CD8-positive, alpha-beta memory T cell (primary cell): ENCODE measurements at places on chromosomes 11 and 22.
A peak's percentile ranks its signal among the peaks of the same experiment; 100 is the strongest.

- peaks cover 25% of the 10 kb centered on the region for H3K4me1 ChIP-seq
- DNase-seq: peak; percentile 86
- H3K27ac ChIP-seq: peak within 1 kb of the TSS; percentile 31
- no peaks in the 10 kb centered on the region for H3K27me3 ChIP-seq
- peak within 1 kb of the TSS; percentile 63 for H3K4me3 ChIP-seq
- H3K36me3 ChIP-seq: no peaks in the 10 kb centered on the region
These were observed at the start of gene GDPD5 for GRCh38 chr11:75525433-75526191. Gene GDPD5 (minus strand): TSS chr11:75525941. CDS start chr11:75477735, 48,206 bp downstream.

- DNase-seq: peak; percentile 41
- no peak overlapping the region for H3K4me3 ChIP-seq
- peaks cover 98% of the 10 kb centered on the region for H3K4me1 ChIP-seq
- peaks cover 25% of the 10 kb centered on the region for H3K36me3 ChIP-seq
These were observed 6.7 kb downstream of the CD5 start for GRCh38 chr11:61108847-61109585.

DNA sequence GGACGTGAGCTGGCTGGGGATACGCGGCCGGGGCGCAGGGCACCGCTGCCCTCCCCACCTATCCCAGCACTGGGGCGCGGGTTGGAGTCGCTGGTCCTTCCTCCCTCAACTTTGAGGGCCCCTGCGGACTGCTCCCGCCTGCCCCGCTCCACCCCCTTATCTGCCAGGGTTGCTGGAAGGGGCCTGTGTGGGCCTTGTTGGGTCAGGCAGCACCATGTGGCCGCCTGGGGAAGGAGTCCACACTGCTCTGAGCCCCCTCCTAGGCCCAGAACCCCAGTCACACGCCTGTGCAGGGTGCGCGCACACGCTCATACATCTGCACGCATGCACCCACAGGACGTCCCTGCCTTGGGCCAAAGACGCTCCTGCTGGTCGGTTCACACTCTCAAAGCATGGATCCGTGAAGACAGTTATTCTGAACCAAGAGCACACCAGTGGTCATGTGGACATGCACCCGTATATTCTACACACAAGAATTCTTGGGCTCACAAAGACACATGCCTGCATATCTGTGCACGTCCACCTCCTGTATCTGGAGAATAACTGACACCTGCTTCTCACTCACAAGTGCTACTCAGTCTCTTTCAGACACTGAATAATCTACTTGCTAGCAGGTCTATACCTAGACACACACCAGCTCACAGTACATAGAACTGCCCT is 710 bp downstream of the TUB start:
- no peak for DNase-seq
- no peak overlapping the region for H3K27ac ChIP-seq
- H3K4me1 ChIP-seq: no peaks in the 10 kb centered on the region
- H3K4me3 ChIP-seq: no peak overlapping the region

- H3K4me1 ChIP-seq: peaks cover 10% of the 10 kb centered on the region
- no peaks in the 10 kb centered on the region for H3K27me3 ChIP-seq
- no peak overlapping the region for H3K4me3 ChIP-seq
- no peaks in the 10 kb centered on the region for H3K36me3 ChIP-seq
- no peak for DNase-seq
These were observed 85.2 kb downstream of the PHF21A start for GRCh38 chr11:46036009-46036408.

DNA sequence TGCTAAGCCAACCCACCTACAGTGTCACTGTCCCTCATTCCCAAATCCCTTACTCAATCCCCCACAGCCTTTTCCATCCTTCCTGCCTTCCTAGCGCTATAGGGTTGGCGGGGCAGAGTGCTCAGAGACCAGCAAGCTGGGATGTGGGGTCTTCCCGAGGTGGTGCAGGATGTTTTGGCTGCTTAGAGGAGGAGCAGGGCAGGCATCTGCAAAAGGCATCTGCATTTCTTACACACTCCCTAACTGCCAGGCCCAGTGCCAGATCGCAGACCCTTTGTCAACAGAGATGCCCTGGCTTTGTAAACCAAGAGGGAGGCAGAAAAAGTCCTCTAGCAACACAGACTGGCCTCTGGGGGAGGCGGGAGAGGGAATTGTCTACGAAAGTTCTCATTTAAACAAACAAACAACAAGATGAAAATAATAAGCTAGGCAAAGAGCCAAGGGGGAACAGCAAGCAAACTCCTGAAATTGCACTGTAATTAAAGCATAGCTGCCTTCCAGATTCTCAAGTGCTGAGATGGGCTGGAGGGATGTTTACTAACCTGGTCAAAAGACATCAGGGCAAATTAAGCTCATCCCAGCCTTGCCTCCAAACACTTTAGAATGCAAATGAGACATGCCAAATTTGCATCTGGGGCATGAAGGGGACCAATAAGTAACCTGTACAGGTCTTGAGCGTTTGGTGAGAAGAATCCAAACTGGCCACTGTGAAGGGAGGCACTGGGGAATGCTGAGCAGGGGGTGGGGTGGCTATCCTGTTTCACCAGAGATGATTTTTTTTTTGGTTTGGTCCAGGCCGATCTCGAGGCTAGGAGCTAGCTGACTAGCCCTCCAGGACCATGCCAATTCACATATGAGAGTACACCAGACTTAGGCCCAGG is 38.1 kb upstream of the ADA2 start:
- peaks cover 18% of the 10 kb centered on the region for H3K4me1 ChIP-seq
- no peak overlapping the region for H3K27ac ChIP-seq
- no peaks in the 10 kb centered on the region for H3K36me3 ChIP-seq
- DNase-seq: no peak
- no peaks in the 10 kb centered on the region for H3K27me3 ChIP-seq
- no peak overlapping the region for H3K4me3 ChIP-seq

- no peaks in the 10 kb centered on the region for H3K27me3 ChIP-seq
- no peak for DNase-seq
- no peak overlapping the region for H3K27ac ChIP-seq
These were observed 71.8 kb downstream of the CTTN start for GRCh38 chr11:70470127-70470526.

DNA sequence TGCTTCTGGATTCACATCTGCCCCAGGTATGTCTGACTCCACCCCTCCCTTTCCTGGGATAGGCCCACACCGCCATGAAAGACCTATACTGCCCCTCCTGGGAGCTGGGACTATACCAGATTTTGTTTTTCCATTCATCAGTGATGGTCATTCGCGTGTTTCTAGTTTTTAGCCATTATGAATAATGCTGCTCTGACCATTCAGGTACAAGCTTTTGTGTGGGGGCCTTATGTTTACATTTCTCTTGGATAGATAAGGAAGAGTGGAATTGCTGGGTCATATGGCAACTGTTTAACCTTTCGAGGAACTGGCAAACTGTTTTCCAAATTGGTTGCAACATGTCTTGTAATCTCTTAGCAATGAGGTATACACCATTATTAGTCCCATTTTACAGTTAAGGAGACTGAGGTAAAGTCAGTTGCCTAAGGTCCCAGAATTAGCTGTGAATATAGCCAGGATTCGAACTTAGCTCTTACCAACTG is 1.2 kb upstream of the TBC1D10A start:
- H3K4me1 ChIP-seq: peaks cover 40% of the 10 kb centered on the region
- no peak for DNase-seq
- no peaks in the 10 kb centered on the region for H3K27me3 ChIP-seq

- no peak for DNase-seq
- H3K4me3 ChIP-seq: no peak overlapping the region
- peaks cover 8% of the 10 kb centered on the region for H3K4me1 ChIP-seq
- no peaks in the 10 kb centered on the region for H3K36me3 ChIP-seq
These were observed 47.7 kb upstream of the EMID1 start for GRCh38 chr22:29157759-29158535.

GRCh38 chr11:108117746-108118371 is 3.5 kb upstream of the ACAT1 start:
- no peak for DNase-seq
- peaks cover 19% of the 10 kb centered on the region for H3K4me1 ChIP-seq
- no peak overlapping the region for H3K4me3 ChIP-seq
- no peak overlapping the region for H3K27ac ChIP-seq
- H3K27me3 ChIP-seq: no peaks in the 10 kb centered on the region

GRCh38 chr11:23124996-23125395 is 264.7 kb upstream of the CCDC179 start:
- no peak for DNase-seq
- H3K4me3 ChIP-seq: no peak overlapping the region
- H3K27ac ChIP-seq: no peak overlapping the region
- no peaks in the 10 kb centered on the region for H3K27me3 ChIP-seq

- DNase-seq: peak; percentile 30
- peaks cover 12% of the 10 kb centered on the region for H3K4me1 ChIP-seq
- no peaks in the 10 kb centered on the region for H3K36me3 ChIP-seq
These were observed 15.8 kb downstream of the TMEM258 start for GRCh38 chr11:61776561-61777075.

DNA sequence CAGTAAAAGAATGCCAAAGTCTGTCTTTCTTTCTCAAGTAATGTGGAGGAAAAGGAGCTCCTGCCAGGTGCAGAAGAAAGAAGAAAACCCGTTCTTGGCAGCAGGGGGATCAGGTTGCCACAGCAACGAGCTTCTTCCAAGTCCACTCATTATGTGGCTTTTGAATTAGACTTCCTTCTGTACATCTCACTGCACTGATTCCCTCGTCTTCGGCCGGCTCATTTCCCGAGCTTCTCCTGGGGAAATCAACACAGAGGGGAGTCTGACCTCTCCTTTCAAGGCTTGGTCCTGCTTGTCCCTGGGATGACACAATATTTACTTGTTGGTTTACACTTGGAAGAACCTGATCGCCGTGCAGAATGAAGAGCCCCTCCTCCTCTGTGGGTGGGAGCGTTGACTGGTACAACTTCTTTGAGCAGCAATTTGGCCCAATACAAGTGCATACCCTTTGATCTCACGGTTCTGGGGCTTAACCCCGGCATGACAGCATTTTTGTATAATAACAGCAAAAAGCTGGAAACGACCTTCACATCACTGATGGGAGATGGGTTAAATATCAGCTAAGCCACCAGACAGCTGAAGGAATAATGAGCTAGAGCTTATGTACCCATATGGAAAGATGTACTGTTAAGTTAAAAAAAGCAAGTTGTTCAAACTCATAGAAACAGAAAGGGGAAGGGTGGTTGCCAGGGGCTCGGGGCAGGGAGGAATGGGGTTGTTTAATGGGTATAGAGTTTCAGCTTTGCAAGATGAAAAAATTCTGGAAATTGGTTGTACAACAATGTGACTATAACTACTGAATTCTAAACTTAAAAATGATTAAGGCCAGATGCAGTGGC is 35.4 kb downstream of the MCHR1 start:
- no peaks in the 10 kb centered on the region for H3K36me3 ChIP-seq
- H3K27ac ChIP-seq: no peak overlapping the region
- no peak overlapping the region for H3K4me3 ChIP-seq
- no peaks in the 10 kb centered on the region for H3K27me3 ChIP-seq

DNA sequence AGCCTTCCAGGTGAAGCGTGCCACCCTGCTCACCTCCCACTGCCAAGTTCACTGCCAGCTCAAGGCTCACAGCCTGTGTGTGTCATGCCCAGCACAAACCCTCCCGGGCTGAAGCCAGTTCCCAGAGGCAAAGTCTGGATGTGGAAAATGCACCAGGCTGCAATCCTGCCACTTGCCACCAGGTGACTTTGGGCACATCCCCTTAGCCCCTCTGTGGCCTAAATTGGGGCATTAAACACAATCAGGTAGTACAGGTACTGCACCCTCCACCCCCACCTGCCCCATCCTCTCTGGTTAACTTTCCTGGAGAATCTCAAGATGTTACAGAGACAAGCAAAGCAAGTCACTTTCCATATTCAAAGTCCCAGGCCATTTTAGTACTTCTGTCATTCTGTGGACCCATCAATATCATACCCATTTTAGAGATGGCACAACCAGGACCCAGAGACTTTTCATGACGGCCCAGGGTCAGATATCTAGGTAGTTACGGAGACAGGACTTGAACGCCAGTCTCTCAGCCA is 1.8 kb upstream of the RASD2 start:
- no peaks in the 10 kb centered on the region for H3K36me3 ChIP-seq
- H3K4me3 ChIP-seq: no peak overlapping the region
- H3K4me1 ChIP-seq: peaks cover 11% of the 10 kb centered on the region

- H3K36me3 ChIP-seq: no peaks in the 10 kb centered on the region
- H3K27ac ChIP-seq: no peak overlapping the region
- H3K4me3 ChIP-seq: no peak overlapping the region
These were observed 28.8 kb downstream of the YAP1 start for GRCh38 chr11:102139081-102139498.

DNA sequence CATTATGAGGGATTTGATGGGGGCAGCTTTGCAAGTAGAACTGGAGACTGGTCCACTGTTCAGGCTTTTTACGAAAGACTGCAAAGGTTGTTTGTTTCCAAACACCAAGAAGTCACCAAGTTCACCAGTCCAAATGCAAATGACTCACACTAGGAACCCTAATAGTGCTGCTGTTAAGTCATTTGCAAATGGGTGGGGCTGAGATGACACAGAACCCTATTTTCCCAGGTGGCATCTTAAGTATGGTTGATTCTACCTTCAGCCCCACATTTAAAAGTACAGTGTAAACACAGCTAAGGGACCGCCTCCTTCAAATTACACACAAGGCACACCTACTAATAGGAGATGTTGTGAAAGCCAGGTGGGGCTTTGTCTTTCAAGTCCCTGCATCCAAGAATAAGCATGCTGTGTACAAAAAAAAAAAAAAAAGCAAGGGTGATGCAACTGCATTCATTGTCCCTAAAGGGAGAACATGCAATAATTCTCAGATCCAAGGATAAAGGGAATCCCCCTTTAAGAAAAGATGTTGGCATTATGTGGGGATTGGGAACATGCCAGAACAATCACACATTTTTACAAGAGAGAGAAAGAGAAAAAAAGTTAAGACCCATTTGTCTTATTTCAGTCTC is 27.3 kb downstream of the BDNF start:
- no peaks in the 10 kb centered on the region for H3K27me3 ChIP-seq
- H3K4me3 ChIP-seq: no peak overlapping the region
- no peaks in the 10 kb centered on the region for H3K36me3 ChIP-seq
- H3K27ac ChIP-seq: no peak overlapping the region

DNA sequence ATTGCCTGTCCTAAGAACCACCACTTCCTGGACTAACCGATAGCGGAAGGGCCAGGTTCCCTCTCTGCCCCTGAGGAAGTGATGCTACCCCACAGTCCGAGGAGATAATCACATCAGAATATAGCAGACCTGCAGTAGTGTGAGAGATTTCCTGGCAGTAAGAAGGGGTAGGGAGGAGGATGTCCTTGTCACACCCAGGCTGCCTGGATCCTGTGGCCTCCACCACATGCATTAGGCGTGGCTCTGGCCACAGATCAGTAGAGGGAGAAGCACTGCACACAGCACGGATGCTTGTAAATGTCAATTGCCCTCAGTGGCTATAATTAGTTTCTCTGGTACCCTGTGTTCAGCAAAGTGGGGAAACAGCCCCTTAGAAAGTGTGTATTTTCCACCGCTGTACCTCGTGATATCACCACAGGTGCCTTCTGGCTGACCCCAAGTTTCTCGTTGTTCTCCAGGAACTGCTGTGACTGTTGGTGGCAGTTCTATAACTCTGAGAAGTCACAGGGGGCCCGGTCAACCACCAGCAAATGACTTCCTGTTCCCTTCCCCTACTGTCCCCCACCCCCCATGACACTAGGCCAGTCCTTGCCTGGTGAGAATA is 61.8 kb downstream of the UBASH3B start:
- H3K27ac ChIP-seq: no peak overlapping the region
- H3K36me3 ChIP-seq: no peaks in the 10 kb centered on the region
- H3K4me3 ChIP-seq: no peak overlapping the region
- peaks cover 50% of the 10 kb centered on the region for H3K4me1 ChIP-seq
- peak; percentile 57 for DNase-seq

- no peak overlapping the region for H3K4me3 ChIP-seq
- no peak overlapping the region for H3K27ac ChIP-seq
- DNase-seq: no peak
- H3K36me3 ChIP-seq: no peaks in the 10 kb centered on the region
- no peaks in the 10 kb centered on the region for H3K4me1 ChIP-seq
These were observed 72.0 kb downstream of the PPFIBP2 start for GRCh38 chr11:7585816-7586215.
